ENCODE measurements at places on chromosomes 6 and 20.
A peak's percentile ranks its signal among the peaks of the same experiment; 100 is the strongest.

- peak; percentile 70 for DNase-seq
Observed at GRCh38 chr6:72466971-72467566, 154.8 kb upstream of the KCNQ5 start.

DNA sequence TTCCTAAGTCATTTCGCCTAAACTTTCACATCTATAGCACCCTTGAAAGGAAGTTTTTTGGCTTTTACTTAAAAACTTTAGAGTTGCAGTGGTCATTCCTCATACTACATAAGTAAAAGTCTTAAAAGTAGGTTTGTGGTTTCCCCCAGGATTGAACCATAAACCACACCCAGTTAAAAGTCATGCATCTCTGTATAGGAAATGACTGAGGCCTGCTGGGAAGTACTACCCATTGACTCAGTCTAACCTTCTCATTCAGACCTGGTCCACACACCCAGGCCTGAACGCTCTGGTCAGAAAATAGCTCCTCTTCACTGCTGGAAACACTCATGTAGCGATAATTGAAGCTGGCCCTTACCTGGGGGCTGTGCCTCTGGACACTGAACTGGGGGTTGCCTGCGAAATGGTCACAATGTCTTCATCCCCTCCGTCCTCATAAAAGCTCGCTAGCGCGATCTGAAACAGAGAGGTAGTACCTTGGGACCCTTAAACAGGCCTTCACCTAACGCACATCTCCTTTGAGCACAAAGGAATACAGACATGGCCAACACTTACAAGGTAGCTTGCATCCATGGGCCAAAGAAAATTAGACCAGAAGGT is 2.6 kb downstream of the NSFL1C start:
- no peak for DNase-seq

- DNase-seq, result no peak
Observed at GRCh38 chr20:63089051-63089907, 82.5 kb upstream of the BHLHE23 start.

DNA sequence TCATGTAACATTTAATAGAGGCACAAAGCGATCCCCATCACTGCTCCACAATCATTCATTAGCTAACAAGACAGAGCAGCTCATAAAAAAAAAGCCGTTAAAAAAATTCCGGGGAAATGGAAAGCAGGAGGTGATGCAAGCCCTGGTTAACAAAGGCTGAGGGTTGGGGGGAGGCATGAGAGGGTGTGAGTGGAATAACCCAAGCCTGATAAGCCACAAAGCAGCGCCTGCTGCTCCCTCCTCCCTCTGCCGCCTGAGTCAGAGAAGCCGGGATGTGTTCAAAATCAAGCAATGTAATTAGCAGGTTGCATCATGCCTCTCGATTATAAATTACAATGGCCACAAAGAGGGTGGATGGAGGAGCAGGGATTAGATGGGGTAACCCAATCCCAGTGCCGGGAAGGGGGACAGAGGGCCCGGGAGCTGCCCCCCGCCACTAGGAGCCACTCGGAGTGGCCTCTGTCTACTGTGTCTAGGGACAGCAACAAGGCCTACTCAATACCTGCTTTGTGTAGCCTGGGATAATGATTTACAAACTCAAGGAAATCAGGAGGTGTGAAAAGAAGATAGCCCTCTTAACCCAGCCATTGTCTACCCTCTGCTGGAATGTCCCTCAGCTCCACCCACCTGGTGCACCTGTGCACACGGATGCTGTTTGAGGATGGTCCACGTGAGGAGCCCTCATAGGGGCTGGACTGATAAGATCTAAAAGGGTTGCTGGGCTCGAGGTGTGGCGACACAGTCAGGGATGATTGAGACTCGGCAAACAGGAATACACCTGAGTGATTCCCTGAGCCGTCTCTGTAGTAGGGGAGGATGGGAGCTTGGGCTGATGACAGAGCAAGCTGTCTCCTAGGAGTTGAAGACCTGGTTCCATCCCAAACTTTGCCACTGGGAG is 156.9 kb downstream of the VEGFA start:
- peak; percentile 27 for DNase-seq

- no peak for DNase-seq
Observed at GRCh38 chr20:25117990-25118389, 36.0 kb upstream of the VSX1 start.

DNA sequence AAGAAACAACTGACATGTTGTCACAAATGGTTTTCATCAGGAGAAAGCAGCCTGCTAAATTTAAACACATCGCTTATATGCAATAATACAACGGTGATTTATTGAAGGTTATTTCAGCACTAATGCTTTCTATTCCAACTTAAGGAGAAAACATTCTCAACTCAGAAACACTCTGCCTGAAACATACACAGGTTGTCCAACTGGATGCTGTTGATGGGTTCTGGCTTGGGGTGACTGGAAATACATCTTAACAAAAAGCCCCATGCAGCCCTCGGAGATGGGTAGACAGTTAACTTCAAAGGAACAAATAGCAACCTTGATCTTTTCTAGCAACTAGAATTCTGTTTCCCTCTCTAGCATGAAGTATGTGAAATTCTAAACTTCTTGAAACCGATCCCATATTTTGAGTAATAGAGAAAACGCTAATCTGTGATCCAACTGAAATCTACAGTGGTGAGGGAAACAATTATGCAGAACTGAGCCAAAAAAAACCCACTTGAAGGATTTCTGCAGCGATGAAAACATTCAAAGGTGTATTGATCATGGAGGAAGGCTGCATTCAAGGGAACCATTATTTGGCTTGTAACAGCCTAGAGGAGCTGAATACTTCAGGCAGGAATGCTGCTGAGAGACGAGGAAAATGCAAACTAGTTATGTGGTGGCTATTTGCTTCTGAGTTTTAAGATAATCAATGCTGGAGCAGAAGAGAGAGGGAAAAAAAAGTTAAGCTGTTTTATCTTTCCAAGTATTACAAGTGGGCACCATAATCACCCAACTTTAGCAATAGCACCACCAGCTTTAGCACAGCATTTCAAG is 6.9 kb downstream of the ZMYND8 start:
- no peak for DNase-seq

- no peak for DNase-seq
Observed at GRCh38 chr20:5260889-5261288, 55.9 kb downstream of the PROKR2 start.

- DNase-seq, result no peak
Observed at GRCh38 chr6:44788387-44788981, 401.0 kb downstream of the CDC5L start.

DNA sequence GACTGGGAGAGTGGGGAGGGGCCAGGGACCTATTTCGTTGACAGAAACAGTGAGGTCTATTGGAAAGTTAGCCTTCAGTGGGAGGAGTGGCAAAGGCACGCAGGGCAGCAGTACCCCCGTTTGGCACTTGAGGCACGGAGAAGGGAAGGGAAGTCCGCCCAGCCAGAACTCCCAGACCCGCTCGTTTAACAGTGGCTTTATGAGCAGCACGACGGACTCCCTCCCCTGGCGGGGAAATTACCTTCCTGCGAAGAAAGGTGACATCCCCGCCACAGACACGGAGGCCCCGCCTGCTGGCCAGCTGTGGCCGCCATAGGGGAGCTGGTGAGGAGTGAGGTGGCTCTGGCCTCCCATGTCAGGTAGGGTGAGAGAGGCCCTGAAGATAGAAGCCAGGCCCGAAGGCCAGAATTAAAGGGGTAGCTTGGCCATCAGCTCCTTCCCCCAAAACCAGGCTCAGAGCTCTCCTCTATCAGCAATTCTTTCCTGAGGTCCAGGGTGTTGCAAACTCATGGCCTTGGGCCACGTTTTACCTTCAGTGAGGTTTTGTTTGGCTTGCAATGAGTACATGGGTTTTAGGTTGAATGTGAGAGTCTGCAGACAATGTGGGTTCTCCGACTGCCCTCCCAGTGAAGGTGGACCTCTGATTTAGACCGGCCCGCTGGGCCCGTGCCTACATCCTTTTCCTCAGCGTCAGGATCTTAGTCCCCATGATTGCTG is 123.7 kb downstream of the MRPL14 start:
- no peak for DNase-seq

All from NCI-H1092 treated with DMSO at 0.1 percent for 48 hours (cell line).